ENCODE measurements at places on chromosomes 5 and 9. TPM values are rescaled to one million over a fixed set of nuclear protein-coding genes. Genes with fewer than 3 reads are reported as not detected.

The B4GALT1 gene
- 83.5 TPM for total RNA-seq

GRCh38 chr5:14556015-14556414 lies 25.6 kb upstream of the OTULINL start:
- no peaks in the 10 kb centered on the region for H3K4me1 ChIP-seq
- H3K4me3 ChIP-seq, result no peak overlapping the region
- no peak for DNase-seq
- H3K27ac ChIP-seq, result no peak overlapping the region

The TAL2 gene
- total RNA-seq, result 7.0 TPM

DNA sequence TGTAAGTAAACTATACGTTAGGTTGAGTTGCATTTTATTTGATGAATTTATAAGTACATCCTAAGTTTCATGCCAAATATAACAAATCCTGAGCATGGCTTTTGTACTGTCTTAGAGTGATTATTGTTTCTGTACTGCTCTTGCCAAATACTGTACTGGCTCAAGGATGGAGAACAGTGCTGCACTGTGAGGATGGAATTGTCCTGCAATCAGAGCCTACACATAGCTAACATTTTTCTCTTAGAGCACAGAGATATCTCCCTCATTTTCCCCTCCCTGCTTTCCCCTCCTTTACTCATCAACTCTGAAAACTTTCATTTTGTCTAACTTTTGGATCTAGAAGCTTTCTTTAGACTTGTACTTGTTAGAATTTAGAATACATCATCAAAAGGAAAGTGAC lies 28.3 kb downstream of the LRRC70 start:
- H3K4me3 ChIP-seq, result no peak overlapping the region
- H3K36me3 ChIP-seq, result peaks cover 17% of the 10 kb centered on the region
- DNase-seq, result no peak
- no peak overlapping the region for H3K27ac ChIP-seq
- H3K4me1 ChIP-seq, result no peaks in the 10 kb centered on the region

- DNase-seq, result no peak
- H3K4me1 ChIP-seq, result peaks cover 7% of the 10 kb centered on the region
- H3K36me3 ChIP-seq, result no peaks in the 10 kb centered on the region
- H3K27me3 ChIP-seq, result no peaks in the 10 kb centered on the region
- H3K4me3 ChIP-seq, result no peak overlapping the region
These were observed 69.4 kb downstream of the KLHL3 start for GRCh38 chr5:137666461-137666850.

GRCh38 chr5:89036704-89037489 lies 153.9 kb upstream of the MEF2C start:
- no peaks in the 10 kb centered on the region for H3K4me1 ChIP-seq
- H3K36me3 ChIP-seq, result no peaks in the 10 kb centered on the region
- H3K27ac ChIP-seq, result no peak overlapping the region

The PCDHA10 gene
- total RNA-seq, result 15.6 TPM

GRCh38 chr5:6843821-6844220 lies 130.6 kb downstream of the TENT4A start:
- no peak overlapping the region for H3K4me3 ChIP-seq
- H3K4me1 ChIP-seq, result peaks cover 3% of the 10 kb centered on the region
- no peaks in the 10 kb centered on the region for H3K27me3 ChIP-seq

GRCh38 chr5:151202381-151203139 lies 21.3 kb downstream of the CCDC69 start:
- no peak for DNase-seq
- H3K27me3 ChIP-seq, result peaks cover 57% of the 10 kb centered on the region
- H3K27ac ChIP-seq, result no peak overlapping the region
- no peaks in the 10 kb centered on the region for H3K36me3 ChIP-seq
- no peaks in the 10 kb centered on the region for H3K4me1 ChIP-seq
- H3K4me3 ChIP-seq, result no peak overlapping the region

- H3K27me3 ChIP-seq, result peaks cover 7% of the 10 kb centered on the region
- H3K4me3 ChIP-seq, result no peak overlapping the region
- H3K36me3 ChIP-seq, result no peaks in the 10 kb centered on the region
These were observed 223.0 kb upstream of the GRIA1 start for GRCh38 chr5:153267506-153267905.

The PCDHB13 gene
- total RNA-seq, result 1.5 TPM

The CD14 gene
- total RNA-seq, result not detected

DNA sequence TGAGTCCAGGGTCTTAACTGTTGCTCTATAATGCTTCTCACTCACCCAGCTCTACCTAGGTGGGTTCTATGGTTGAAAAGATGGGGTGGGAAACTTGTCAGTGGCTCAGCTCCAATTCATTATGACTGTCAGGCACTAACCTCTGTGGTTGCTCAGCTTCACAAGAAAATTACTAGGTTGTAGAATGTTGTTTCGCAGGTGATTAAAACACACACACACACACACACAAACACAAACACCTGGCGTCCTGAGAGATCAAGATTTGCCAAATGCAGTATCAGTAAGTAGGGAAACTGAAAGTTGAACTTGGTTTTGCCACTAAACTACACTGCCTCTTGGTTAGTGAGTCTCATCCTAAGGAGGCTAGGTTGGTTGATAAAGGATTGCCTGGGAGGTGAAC lies 2.8 kb downstream of the MCCC2 start:
- H3K36me3 ChIP-seq, result peaks cover 3% of the 10 kb centered on the region
- H3K27ac ChIP-seq, result no peak overlapping the region
- no peak overlapping the region for H3K4me3 ChIP-seq
- DNase-seq, result no peak
- no peaks in the 10 kb centered on the region for H3K27me3 ChIP-seq

GRCh38 chr5:159953609-159954008 lies 37.3 kb downstream of the ADRA1B start:
- H3K27ac ChIP-seq, result no peak overlapping the region
- no peaks in the 10 kb centered on the region for H3K4me1 ChIP-seq
- no peaks in the 10 kb centered on the region for H3K36me3 ChIP-seq
- peaks cover 41% of the 10 kb centered on the region for H3K27me3 ChIP-seq
- H3K4me3 ChIP-seq, result no peak overlapping the region

DNA sequence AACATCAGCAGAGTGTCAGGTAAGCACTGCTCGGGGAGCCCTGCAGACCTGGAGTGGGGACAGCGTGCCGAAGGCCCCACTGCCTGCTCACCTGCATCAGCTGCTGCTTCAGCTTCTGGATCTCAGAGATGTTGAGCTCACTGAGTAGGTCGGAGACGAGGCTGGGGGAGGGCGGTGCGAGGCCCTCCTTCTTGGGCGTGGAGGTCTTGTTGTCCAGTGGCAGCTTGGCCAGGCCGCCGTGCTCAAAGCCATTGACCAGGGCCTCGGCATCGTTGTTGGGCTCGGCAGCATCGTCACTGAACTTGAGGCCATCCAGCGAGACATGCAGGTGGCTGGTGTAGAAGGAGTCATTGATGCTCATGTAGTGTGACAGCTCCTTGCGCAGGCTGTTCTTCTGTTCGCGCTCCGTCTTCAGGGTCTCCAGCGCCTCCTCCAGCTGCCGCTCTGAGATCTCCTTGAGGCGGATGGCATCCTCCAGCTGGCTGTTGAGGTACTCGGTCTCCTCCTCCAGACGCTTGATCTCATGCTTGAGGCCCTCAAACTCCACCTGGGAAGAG lies 44.3 kb downstream of the BICD2 start:
- no peak overlapping the region for H3K27ac ChIP-seq
- no peak overlapping the region for H3K4me3 ChIP-seq
- H3K27me3 ChIP-seq, result no peaks in the 10 kb centered on the region

- H3K36me3 ChIP-seq, result no peaks in the 10 kb centered on the region
- DNase-seq, result no peak
- no peaks in the 10 kb centered on the region for H3K4me1 ChIP-seq
These were observed 1.6 kb downstream of the BTNL3 start for GRCh38 chr5:180990086-180990881.

DNA sequence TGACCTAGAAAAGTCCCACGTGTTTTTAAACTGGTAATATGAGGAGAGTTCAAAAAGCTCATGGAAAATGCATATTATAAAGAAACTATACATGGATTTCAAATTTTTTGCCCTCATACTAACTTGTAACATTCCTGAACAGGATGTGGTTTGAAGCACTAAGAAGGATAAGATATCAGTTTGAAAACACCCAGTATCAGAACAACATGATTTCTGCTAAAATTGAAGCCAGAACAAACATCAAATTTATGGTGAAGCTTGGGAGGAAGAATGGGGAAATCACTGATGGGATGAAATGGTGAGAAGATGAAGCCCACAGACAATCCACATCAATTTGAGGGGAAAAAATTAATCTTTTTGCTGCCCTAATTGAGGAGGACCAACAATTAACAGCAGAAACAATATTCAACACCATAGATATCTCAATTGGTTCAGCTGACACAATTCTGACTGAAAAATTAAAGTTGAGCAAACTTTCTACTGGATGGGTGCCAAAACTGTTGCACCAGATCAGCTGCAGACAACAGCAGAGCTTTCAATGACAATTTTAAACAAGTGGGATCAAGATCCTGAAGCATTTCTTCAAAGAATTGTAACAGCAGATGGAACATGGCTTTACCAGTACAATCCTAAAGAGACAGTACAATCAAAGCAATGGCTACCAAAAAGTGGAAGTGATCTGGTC lies 113.2 kb upstream of the SNX2 start:
- H3K4me1 ChIP-seq, result no peaks in the 10 kb centered on the region
- no peak overlapping the region for H3K4me3 ChIP-seq
- H3K36me3 ChIP-seq, result no peaks in the 10 kb centered on the region

- H3K36me3 ChIP-seq, result peaks cover 10% of the 10 kb centered on the region
- H3K4me3 ChIP-seq, result peak overlapping the region; percentile 93
- peak; percentile 95 for DNase-seq
- H3K27me3 ChIP-seq, result no peaks in the 10 kb centered on the region
- peak overlapping the region; percentile 89 for H3K27ac ChIP-seq
These were observed 2.0 kb upstream of the PHPT1 start for GRCh38 chr9:136847088-136847825.

The PCDHGB6 gene
- 8.3 TPM for total RNA-seq

The PPP2R2B gene
- total RNA-seq, result 0.80 TPM

The ENTPD2 gene
- 4.0 TPM for total RNA-seq

The TMEM141 gene
- 215 TPM for total RNA-seq

The ASPN gene
- total RNA-seq, result not detected

- H3K36me3 ChIP-seq, result no peaks in the 10 kb centered on the region
- H3K27me3 ChIP-seq, result peaks cover 95% of the 10 kb centered on the region
- no peak for DNase-seq
- H3K27ac ChIP-seq, result no peak overlapping the region
- H3K4me1 ChIP-seq, result peaks cover under 1% of the 10 kb centered on the region
These were observed 29.6 kb downstream of the NRG2 start for GRCh38 chr5:140013536-140013935.
